A172 (cell line): ENCODE measurements at places on chromosomes 16 and 17.
A peak's percentile ranks its signal among the peaks of the same experiment; 100 is the strongest.

GRCh38 chr16:75053791-75054555, 55.1 kb downstream of the ZNRF1 start:
- DNase-seq, result peak; percentile 8

GRCh38 chr17:75896415-75897159, at the start of gene TRIM65:
Gene TRIM65, minus strand, starts transcription at chr17:75896951. Its CDS starts 14 bp downstream, at chr17:75896937.
- DNase-seq, result peak; percentile 54

DNA sequence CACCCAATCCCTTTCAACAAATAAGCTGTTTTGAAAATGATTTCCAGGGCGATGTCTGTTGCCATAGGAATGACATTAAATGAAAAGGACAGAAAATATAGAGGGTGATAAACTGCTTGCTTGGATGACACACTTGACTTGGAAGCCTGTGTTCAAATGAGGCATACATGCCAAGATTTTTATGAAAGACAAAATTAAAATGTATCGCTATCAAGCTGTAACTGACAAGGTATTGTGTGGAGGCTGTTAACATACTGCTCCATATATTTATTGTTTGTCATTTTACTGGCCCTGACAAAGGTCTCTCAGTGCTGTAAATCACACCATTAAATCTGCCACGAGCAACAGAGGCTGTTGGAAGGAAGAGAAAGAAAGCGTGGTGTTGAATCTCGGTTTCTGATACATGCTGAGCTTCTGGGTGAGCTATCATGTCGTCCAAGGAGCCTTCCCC, 456.2 kb upstream of the SALL1 start:
- DNase-seq, result no peak

DNA sequence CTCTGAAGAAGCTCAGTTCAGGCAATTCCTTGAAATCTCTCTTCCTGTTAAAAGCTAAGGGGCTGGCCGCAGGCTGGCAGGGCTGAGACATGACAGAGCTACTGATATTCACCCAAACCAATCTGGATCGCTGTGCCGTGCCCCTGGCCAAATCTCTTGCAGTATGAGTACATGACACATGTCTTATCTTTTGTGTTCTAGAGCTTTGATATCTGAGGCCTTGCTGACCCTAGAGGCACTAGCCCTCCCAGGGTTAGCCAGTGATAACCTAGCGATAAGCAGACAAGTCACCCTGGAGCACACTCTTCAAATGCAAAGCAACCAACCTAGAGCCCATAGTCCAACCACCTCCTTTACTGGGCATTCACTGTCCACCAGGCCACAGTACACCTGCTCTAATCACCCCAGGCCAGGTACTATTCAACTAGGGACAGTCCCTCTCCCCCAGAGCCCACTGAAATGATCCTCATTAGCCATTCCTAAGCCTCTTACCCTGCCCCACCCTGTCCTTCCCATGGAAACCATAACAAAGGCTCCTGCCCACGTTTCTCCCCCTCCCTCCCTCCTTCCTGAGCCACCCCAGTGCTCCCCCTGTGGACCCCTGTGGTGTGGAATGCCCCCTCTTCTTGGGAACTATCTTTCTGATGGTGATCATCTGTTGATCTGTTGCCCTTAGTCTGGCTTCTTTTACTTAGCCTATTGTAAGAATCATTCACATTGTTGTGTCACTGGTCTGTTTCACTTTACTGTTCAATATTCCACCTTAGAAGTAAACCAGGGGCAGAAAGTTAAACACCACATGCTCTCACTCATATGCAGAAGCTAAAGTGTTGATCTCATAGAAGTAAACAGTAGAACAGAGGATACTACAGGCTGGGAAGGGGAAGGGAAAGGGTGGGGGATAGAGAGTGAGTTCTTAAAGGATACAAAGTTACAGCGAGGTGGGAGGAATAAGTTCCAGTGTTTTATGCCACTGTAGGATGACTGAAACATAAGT, 52.5 kb downstream of the TEKT5 start:
- DNase-seq, result no peak

DNA sequence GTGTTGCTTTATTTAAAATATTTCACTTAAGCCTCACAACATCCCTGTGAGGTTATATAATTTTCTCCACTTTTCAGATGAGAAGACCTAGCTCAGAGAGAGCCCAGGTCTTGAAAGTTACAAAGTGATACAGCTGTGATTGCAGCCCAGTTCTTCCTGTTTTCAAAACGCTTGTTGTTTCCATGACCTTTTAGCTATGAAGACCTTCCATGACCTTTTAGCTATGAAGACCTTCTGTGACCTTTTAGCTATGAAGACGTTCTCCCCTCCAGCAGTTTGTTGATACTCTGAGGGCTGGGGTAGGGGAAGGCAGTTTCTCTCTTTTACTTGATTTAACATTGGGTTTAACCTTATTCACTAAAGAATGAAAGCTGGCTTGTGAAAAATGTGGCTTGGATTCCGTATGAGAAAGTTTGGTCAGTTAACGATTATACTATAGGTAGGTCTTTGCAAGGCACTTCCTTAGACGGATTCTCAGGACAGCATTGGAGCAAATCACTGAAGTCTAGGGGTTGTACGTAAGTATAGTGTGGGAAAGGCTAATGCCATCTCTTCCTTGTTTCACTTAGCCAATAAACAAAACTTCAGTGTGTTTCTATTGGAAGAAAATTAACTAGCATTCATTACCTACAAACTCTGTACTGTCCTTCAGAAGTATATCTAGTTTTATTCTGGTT, 20.7 kb downstream of the PHKB start:
- no peak for DNase-seq

DNA sequence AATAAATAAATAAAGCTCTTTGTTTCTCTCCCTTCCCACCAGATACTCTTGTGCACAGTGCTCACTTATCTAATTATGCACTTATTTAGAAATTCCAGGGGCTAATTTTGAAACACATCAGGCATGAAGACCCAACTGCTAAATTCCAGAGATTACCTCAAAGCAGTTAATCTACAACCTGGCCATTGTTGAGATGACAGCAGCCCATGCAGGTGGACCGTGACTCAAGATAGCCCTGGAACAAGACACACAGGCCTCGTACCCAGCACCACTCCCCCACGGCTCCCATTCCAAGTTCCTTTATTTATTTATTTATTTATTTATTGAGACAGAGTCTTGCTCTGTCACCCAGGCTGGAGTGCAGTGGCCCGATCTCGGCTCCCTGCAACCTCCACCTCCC, 60.1 kb upstream of the NPEPPS start:
- no peak for DNase-seq

- no peak for DNase-seq
Measured at GRCh38 chr16:75203096-75203495, 3.9 kb downstream of the CTRB2 start.

GRCh38 chr17:4249452-4250029, 14.2 kb downstream of the ANKFY1 start:
- peak; percentile 39 for DNase-seq

DNA sequence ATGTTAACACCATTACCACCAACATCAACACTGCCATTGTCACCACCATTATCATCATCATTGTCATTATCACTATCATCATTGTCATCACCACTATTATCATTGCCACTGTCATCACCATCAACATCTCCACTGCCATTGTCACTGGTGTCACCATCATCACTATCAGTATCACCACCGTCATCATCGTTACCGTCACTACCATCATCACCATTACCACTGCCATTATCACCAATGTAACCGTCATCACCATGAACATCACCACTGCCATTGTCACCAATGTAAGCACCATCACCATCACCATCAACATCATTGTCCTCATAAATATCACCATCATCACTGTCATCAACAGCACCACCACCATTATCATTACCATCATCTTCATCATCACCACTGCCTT, 633.2 kb upstream of the EEF2KMT start:
- DNase-seq, result no peak

DNA sequence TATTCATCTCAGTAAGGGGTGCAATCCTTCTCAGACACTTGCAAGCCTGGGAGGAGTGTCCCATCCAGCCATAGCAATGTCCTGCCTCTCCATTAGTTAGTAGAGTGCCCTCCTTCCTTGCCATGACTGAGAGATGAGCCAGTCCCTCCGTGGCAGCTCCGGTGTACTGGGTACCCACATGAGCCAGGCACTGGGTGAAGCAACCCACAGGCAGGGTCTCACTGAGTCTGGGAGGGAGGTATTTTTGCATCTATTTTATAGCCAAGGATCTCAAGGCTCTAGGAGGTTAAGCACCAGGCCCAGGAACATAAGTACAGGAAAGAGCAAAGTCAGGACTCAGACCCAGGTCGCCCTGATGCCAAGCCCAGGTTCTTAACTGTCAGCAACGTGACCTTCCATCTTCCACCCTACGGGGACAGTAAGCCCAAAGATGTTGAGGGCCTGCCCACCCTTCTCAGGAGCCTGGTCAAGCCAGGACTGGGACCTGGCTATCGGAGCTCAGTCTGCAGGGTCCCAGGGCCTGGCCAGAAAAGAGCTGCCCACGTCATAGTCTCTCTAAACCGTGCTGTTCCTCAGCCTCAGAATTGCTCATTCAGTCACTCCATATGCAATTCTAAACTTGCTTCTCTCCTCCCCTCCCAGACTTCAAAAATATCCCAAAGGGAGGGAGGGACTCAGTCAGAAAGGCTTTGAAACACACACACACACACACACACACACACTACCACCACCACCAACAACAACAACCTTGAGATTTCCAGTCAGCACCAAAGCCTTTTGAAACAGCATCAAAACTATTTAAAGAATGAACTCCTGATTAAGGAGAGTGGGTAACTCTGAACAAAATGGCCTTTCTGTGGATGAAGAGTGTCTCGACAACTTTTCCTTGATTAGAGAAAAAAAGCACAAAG, 16.6 kb downstream of the NOS2 start:
- no peak for DNase-seq

DNA sequence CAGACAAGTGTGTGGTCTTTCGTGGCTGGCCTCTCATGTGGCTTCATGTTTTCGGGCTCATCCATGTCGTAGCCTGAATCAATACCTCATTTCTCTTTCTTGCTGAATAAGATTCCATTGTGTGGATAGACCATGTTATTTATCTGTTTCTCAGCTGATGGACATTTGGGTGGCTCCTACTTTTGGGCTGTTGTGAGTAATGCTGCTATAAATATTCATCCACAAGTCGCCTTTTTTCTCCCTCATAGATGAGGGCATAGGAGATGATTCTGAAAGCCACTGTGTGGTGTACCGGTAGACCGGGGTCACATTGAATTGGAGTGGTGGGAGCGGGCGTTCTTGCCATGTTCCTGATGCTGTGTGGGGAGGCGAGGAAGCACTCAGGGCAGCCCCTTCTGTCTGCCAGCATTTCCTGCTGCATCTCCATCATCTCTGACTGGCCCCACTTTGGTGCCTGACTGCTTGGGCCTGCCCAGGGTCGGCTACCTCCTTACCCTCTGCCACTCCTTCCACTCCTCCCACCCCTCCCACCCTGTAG, 40.1 kb downstream of the PRMT7 start:
- DNase-seq, result no peak

GRCh38 chr17:7852262-7852670, 2.6 kb upstream of the TMEM88 start:
- no peak for DNase-seq

DNA sequence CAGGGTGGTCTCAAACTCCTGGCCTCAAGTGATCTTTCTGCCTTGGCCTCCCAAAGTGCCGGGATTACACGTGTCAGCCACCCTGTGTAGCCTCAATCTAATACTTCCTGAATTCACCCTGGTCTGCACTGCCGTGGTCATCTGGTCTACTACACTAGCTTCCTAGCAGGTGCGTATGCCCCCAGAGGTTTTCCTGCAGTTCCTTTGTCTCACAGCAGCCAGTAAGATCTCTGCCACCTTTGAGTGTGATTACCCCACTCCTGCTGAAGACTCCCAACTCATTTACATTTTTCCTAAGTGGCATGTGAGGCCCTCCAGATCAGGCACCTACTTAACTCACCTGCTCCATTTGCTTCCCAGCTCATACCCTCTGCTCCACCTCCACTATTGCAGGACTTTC, 5.1 kb upstream of the DDX19A start:
- DNase-seq, result no peak

GRCh38 chr16:86918637-86919036, 340.3 kb downstream of the FOXL1 start:
- no peak for DNase-seq

- DNase-seq, result no peak
Measured at GRCh38 chr17:44362949-44363612, 572 bp downstream of the FAM171A2 start.

DNA sequence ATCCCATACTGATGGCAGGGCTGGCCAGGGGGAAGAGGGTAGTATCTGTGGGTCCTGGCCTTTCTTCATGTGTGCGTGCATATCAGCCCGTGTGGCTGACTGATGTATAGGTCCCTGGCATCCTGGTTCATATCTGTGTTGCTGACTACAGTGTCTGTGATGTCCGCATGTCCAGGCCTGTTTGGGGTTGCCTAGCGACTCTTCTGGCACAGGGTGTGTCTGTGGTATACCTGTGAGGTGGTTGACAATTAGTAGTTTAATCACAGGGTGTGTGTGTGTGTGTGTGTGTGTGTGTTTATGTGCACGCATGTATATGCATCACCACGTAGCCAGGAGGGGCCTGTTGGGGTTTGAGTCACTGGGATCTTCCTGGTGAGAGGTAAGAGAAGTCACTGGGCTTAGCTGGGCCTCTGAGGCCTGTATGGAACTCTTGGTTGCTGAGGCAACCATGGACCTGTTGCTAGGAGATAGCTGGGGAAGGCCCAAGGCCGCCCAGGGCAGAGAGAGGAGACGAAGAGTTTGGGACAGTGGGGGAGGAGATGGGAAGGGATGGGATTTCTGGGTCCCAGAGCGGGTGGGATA, 603 bp upstream of the TMEM95 start:
- DNase-seq, result no peak

DNA sequence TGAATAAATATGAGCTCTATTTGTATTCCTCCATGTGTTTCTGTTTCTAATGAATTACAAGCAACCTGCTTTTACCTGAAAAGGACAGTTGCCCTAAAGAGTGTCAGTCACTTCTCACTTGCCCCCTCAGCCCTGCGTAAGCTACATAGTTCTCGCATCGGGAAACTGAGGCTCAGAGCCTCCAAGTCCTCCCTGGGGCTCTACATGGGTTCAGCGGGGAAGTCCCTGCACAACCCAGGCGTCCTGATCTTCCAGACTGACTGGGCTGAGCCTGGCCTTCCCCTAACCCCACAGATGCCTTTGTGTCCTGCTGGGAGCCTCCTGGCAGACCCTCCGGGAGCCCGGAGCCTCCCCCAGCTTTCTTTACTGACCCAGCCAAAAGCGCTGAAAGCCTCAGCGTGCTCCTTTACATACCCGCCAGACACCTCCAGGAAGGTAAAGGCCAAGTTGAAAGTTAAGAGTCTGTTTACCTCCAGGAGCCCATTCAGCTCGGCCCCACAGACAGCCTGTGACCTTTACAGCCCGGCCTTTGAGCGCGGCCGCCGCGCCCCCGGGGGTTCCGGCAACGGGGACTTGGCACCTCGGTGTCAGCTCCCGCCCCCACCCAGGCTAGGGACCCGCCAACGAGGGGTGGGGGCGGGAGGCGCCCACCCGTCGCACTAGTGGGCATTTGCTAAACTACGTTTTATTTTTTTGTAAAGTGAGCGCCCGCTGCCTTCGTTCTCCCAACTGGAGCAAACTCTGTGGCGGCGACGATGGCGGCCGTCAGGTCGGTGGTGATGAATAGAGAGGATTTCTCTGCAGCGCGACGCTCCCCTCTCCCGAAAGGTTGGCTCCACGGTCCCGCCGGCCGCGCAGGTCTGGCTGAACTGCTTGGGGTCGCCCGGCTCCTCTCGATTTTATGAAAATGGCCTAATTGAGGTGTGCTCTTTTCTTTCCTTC, 4.4 kb upstream of the HOXB13 start:
- no peak for DNase-seq
